ENCODE measurements at places on chromosomes 1 and 21. TPM values are rescaled to one million over a fixed set of nuclear protein-coding genes. Genes with fewer than 3 reads are reported as not detected.

CHODL gene
- total RNA-seq = 4.9 TPM

GJA8 gene
- total RNA-seq = not detected

PLD5 gene
- total RNA-seq = 1.8 TPM

FAM72A gene
- total RNA-seq = not detected

MAB21L3 gene
- not detected for total RNA-seq

TCHH gene
- not detected for total RNA-seq

SELL gene
- not detected for total RNA-seq

GJA4 gene
- total RNA-seq = 4.7 TPM

TSPEAR gene
- total RNA-seq = not detected

HSD11B1 gene
- 0.66 TPM for total RNA-seq

F13B gene
- total RNA-seq = not detected

PIP5K1A gene
- total RNA-seq = 19.5 TPM

DDAH1 gene
- 31.4 TPM for total RNA-seq

UTS2 gene
- total RNA-seq = not detected

ATP6V1G3 gene
- total RNA-seq = not detected

LCE1C gene
- total RNA-seq = not detected

NFIA gene
- total RNA-seq = 32.3 TPM

C8A gene
- total RNA-seq = not detected

TRABD2B gene
- 4.3 TPM for total RNA-seq

VWA5B1 gene
- total RNA-seq = not detected

CENPS gene
- 11.4 TPM for total RNA-seq

KRTAP12-2 gene
- total RNA-seq = not detected

TPTE gene
- total RNA-seq = not detected

TFF2 gene
- total RNA-seq = 1.3 TPM

AJAP1 gene
- total RNA-seq = 2.9 TPM

CLCA1 gene
- not detected for total RNA-seq

HUNK gene
- 6.7 TPM for total RNA-seq

C2CD4D gene
- 2.6 TPM for total RNA-seq

CAPN8 gene
- total RNA-seq = 43.1 TPM

TINAGL1 gene
- total RNA-seq = 47.2 TPM

VWA1 gene
- 55.5 TPM for total RNA-seq

C1orf185 gene
- total RNA-seq = not detected

RNU1-4 gene
- total RNA-seq = 15,479 TPM

C21orf91 gene
- total RNA-seq = 2.0 TPM

DCLRE1B gene
- total RNA-seq = 2.1 TPM

All from body of pancreas (tissue), 4 donors.